ENCODE measurements at places on chromosomes 12 and 14.

GRCh38 chr12:120866108-120866507 lies 38.0 kb downstream of the SPPL3 start:
- DNase-seq = no peak

GRCh38 chr14:52244997-52245396 lies 22.5 kb upstream of the PTGDR start:
- no peak for DNase-seq

DNA sequence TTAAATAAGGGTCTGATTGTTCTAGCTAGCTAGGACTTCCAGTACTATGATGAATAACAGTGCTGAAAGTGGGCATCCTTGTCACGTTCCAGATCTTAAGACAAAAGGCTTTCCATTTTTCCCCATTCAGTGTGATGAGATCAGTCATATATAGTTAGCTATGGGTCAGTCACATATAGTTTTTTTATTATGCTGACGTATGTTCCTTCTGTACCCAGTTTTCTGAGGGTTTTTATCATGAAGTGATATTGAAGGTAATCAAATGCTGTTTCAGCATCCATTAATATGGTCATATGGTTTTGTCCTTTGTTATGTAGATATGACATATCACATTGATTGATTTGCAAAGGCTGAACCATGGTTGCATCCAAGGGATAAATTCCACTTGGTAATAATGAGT lies 800.1 kb upstream of the FBXO33 start:
- no peak for DNase-seq

GRCh38 chr14:71206123-71206522 lies 298.9 kb downstream of the PCNX1 start:
- DNase-seq = no peak

DNA sequence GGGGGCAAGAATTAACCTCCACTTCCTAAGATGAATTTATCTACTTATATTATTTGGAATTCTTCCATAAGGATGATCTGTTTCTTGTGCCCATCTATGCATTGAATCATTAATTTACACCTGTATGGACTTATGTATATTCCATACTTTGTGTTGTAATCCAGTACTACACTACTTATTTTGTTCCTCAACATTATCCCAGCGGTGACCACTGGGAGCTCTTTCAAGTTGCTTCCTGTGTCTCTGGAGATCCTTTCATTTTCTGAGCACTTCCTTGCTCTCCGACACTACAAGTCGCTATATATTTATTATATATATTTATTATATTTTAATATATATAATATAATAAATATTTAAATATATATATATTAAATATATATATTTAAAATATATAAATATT lies 54.9 kb upstream of the SCN8A start:
- no peak for DNase-seq

- DNase-seq = peak; percentile 87
These were observed 117.1 kb downstream of the SLC25A47 start for GRCh38 chr14:100440207-100440631.

GRCh38 chr14:56341766-56342493 lies 223.7 kb downstream of the PELI2 start:
- no peak for DNase-seq

- no peak for DNase-seq
These were observed 1.4 kb downstream of the RIN3 start for GRCh38 chr14:92514844-92515514.

DNA sequence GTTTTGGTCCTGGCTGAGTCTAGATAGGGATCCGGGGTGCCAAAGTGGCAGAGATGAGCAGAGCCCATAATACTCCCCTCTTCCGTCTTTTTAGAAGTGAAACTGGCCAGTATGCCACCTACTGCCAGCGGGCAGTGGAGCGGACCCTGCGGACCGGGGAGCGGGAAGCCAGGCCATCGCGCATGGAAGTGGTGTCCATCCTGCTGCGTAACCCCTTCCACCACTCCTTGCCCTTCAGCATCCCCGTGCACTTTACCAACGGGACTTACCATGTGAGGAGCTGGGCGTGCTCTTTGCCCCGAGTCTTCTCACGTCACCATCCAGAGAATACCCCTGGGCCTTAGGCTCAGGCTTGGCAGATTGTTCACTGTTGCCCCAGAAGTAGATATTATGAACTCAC lies 21.0 kb downstream of the PIGH start:
- peak; percentile 62 for DNase-seq

GRCh38 chr12:93639406-93639805 lies 37.8 kb upstream of the CRADD start:
- no peak for DNase-seq

DNA sequence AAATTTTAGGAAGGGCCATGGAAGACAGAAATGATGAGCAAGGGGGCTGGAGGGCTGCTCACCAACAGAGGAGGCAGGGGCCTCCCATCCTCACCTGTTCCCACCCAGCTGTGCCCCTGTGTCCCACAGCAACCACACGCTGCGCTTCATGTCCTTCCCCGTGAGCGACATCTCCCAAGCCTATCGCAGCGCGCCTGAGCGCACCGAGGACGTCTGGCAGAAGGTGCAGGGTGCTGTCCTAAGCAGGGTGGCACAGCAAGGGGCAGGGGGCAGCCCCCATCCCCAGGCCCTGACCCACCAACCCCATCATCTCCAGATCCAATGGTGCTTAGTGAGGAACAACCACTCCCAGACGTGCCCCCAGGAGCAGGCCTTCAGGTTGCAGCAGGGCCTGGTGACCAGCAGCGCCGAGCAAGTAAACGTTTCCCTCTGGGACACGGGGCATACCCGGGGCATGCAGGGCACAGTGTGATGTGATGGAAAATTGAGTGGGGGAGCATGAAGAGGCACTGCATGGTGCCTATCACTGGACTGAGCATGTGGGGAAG lies 8.1 kb downstream of the CARMIL3 start:
- peak; percentile 63 for DNase-seq

DNA sequence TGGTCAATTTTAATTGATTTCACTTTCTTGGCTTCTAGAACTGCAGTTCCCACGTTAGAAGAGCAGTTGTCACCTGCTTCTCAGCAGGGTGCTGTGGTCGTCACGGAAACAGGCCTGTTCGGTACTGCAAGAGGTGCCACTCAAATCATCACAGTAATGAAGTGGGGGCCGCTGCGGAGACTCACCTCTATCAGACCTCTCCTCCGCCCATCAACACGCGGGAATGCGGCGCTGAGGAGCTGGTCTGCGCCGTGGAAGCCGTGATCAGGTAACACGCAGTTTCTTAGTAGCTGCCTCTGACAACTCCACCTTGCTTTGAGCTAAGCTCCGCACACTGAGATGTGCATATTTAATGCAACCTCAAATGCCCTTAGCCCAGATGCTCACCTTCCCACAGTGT lies 107.2 kb downstream of the UNC79 start:
- DNase-seq = no peak

- no peak for DNase-seq
These were observed 196.6 kb downstream of the CALM1 start for GRCh38 chr14:90593254-90594040.

DNA sequence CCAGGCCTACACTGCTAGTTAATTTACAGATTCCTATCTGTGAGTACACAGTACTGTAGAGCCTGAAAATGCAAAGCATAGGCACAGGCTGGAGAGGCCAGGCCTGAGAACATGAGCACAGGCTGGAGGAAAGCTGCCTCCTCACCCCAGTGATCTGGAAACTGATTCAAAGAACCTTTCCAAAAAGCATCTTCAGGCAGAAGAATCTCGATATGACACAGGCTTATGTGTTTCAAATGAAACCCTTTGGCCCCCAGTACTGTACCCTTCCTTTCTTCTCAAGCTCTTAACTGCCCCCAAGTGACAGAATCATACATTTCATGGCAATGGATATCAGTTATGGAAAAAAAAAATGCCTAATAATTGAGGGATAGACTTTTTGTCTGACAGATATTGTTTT lies 122.0 kb downstream of the KCNC2 start:
- DNase-seq = no peak

- no peak for DNase-seq
These were observed 67.2 kb downstream of the WDR20 start for GRCh38 chr14:102206918-102207317.

- peak; percentile 90 for DNase-seq
These were observed 23.8 kb downstream of the MYL2 start for GRCh38 chr12:110896559-110896958.

- no peak for DNase-seq
These were observed 766.2 kb downstream of the MED13L start for GRCh38 chr12:115511305-115511704.

DNA sequence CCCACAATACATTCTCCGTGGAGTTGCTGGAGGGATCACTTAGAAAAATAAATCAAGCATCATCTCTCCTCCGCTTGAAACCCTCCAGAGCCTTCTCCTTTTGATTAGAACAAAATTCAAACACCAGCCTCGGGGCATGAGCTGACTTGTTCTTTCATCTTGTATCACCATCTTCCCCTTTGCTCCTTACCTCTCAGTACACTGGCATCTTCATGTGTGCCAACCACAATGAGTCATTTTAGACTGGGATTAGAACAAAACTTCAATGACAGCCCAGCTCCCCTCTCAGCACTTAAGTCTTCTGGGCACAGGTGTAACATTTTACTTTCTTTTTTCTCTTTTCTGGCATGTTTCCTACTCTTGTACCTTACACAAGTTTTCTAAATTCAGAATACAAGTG lies 1159.2 kb upstream of the TMEM132C start:
- DNase-seq = peak; percentile 76

DNA sequence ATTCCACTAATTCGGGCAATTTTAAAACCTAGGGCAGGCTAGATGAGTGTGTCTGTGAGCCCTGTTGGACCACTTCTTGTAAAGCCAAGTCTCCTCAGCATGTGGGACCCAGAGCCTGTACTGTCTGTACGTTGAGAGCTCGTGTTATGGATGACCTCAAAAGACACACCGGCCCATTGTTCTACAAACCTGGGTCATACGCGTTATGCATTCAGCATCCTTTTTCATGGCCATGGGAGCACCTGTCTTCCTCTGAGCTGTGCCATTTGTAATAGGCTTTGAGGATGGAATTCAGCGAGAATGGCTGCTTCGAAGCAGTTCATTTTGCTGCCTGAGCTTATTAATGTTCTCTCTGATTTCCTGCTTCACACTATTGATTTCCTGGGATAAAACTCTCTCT lies 15.0 kb downstream of the WSCD2 start:
- no peak for DNase-seq

DNA sequence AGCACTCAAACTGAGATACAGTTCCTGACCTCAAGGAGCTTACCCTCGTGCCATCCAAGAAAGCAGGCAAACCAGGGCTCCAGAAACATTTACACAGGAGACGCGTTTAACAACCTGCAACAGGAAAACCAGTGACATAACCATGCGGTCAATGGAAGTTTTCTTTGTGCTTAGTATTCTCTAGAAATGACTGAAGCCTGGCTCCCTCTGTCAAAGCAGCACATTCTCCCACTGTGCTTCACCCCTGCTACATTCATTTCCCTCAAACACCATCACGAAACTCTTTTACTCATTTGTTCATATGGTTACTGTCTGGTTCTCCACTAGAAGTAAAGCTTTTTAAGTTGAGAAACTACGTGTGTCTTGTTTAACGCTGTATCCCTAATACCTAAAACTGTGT lies 161.3 kb upstream of the CCND2 start:
- DNase-seq = no peak

DNA sequence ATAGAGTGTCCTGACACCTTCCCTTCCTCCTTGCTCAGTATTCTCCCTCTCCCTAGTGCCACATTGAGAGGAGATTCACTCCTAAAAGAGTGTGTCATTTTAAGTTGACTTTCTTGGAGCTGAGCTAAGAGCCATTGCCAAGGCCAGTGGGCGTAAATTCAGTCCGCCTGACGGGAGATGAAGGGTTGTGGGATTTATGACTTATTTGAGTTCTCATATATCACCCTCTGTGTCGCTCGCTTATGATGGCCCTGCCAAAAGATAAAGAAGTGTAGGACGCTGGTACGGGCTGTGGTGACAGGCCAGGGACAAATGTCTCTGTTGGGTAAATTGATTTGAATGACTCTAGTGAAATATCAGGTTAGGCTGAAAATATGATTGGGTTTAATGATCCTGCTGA lies 867.4 kb downstream of the NRXN3 start:
- no peak for DNase-seq

- no peak for DNase-seq
These were observed 17.2 kb downstream of the FBXO34 start for GRCh38 chr14:55288439-55288838.

DNA sequence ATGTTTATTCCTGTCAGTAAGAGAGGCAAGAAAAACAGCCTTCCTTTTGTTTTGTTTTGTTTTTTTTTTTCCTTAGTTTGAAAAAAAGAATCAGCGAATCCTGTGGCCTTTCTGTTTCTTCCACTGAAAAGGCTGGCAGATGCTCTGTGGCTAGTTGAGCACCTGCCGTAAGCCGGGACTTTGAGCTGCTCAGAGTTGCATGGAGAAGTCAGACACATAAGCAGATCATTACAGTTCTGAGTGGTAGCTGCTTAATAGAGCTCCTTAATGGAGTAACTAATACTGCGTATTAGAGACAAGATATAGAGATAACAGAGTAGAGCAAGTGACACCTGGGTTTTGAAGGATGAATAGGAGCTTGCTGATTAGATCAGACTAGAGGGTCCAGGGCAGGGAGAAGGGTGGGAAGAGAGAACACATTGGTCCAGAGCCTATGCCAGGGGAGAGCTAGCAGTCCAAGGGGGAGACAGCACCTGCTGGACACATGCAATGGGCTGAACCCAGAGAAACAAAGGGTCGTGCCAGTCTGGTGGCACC lies 129.4 kb downstream of the TSPAN9 start:
- DNase-seq = no peak

GRCh38 chr14:26088275-26088674 lies 509.6 kb downstream of the NOVA1 start:
- DNase-seq = no peak

DNA sequence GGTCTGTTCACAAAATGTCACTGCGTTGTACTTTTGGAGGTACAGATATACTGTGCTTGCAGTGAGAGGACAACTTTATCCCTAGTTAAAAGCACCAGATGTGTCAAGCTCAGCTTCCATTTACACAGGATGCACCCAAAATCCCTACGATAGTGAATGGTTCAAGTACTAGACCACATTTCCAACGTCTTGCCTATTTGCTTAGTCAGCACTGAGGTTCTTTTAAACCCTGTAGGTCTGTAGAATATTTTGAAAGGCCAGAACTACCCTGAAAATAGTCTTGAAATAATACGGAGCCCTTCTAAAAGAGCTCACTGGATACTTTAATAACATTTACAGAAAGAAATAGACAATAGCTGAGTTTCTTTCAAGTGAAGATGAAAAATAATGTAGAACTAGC lies 466.1 kb downstream of the FUT8 start:
- DNase-seq = no peak

DNA sequence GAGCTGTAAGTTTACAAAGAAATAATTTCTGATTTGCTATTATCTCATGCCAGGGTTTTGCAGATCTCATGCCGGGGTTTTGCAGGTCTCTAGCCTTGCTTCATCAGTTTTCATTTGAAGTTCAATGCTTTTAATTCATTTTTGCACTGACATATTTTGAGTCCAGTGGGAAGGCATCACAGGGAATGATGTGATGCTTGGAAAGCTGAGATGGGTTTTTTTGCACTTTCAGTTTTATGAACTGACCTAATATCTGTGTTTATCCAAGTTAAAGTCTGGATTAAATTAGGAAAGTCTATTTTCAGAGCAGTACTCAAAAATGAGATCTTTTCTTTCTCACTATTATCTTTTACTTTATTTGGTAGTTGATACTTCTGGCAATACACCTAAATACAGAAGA lies 23.6 kb upstream of the REP15 start:
- no peak for DNase-seq
